ENCODE measurements at places on chromosomes 5 and 9.
A peak's percentile ranks its signal among the peaks of the same experiment; 100 is the strongest.

GRCh38 chr9:115444959-115445358, 327.0 kb upstream of the TNC start:
- DNase-seq: no peak

DNA sequence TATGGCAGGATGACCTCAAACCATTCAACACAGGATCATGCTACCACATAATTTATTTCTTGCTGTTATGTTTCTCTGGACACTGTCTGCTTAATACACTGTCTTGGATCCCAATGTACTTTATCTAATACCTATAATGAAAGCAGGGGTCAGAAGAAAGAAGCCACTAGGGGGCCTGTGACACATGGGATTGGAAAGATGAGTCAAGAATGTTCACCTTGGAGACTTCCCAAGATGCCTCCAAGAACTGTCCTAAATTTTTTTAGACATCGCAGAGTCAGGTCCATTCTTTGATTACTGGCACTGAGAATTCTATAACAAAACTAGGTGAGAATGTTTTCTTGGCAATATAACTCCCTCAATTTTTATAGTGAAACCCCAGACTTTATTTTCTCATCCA, 305.8 kb upstream of the SMARCA2 start:
- no peak for DNase-seq

DNA sequence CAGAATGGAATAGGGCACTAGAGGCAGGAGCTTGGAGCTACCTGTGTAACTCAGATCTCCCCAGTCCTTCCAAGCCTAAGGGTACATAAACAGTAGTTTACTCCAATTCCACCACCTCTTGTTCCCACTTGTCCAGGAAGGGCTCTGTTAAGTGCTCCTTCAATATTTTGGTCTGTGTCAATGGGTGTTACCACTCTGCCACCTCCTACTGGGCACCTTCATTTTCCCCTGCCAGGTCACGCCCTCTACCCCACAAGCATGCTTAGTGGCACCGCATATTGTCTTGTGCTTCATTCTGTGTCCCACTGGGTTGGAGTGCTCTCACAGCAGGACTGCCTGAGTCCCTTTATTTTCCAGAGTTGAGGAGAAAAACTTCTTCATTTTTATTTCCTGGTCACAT, 459.8 kb downstream of the ARHGEF28 start:
- DNase-seq: no peak

DNA sequence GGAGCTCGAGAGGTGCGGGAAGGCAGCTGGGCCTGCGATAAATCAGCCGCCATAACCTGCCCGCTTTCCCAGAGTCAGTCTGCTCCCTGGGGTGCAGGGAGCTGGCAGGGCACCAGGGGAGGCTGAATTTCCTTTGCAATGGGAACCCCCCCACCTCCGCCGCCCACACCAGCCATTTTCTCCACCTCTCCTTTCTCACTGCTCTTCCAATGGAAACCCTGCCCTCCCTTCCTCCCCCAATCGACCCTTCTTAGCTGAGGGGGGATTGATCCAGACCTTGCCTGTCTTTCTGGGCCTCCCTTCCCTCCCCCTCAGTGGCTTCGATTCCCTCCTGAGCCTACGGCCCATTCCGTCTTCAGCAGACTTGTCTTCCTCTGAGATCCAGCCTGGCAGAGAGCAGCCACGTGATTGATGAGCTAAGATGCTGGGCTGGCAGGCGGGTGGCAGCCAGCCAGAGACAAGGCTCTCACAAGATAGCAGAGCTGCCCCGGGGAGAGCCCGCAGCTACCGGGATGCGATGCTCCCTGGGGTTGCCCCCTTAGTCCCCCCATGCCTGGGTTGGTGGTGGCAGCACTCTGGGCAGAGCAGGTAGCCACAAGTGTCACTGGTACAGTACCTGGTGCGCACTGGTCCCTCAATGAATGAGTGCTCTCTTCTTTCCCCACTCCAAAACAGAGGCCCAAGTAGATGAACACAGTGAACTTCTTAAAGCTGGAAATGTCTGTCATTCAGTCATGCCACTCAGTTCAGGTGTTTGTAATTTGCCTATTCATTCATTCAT, 53.7 kb upstream of the FABP6 start:
- no peak for DNase-seq

GRCh38 chr5:28374492-28374967, 1336.1 kb upstream of the CDH9 start:
- no peak for DNase-seq

- DNase-seq: peak; percentile 28
These were observed 54.8 kb downstream of the RNF38 start for GRCh38 chr9:36345103-36345846.

- no peak for DNase-seq
These were observed 77.6 kb upstream of the SAP30L start for GRCh38 chr5:154368041-154368800.

- peak; percentile 11 for DNase-seq
These were observed 841.9 kb upstream of the ACO1 start for GRCh38 chr9:31542384-31543055.

GRCh38 chr5:8601831-8602354, 732.9 kb downstream of the MTRR start:
- DNase-seq: no peak

- DNase-seq: no peak
These were observed 35.5 kb downstream of the PTGS1 start for GRCh38 chr9:122406070-122406890.

GRCh38 chr9:91676046-91676445, 252.4 kb upstream of the NFIL3 start:
- DNase-seq: peak; percentile 27

- no peak for DNase-seq
These were observed 58.4 kb upstream of the FBXL7 start for GRCh38 chr5:15441433-15442192.

DNA sequence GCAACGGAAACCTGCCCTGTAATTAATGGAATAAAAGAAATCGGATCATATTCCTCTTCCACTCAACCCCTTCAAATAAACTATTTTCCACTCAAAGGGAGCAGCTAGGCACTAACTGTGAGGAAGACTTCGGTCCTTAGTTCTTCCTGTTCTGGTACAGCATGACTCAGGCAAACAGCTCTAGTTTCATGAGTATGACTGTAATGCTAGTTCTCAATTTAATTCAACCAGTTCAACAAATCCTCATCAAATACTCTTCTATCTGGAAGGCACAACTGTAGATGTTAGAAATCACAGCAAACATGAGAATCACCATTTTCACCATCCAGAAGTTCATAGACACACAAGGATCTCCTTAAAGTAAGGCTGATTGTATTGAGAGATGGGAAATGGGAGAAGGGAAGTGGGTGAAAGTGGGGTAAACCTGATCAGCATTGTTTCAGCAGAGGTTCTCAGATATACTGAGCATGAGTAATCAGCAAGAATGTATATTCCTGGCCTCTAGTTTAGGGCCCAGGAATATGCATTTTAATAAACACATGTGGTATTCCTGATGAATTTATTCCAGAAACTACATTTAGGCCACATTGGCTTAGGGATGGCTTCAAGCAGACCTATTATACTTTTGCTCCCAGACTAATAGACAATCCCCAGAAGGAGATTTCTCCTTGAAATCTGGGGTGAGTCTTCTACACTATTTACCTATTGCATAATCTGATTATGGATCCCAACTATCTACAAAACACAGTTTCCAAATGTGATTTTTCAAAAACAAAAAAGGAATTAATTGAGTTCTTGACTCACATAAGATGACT, 141.1 kb upstream of the SLC12A2 start:
- DNase-seq: no peak

- no peak for DNase-seq
These were observed 38.7 kb downstream of the ROPN1L start for GRCh38 chr5:10480237-10480985.

GRCh38 chr5:161283296-161283695, 263.2 kb downstream of the GABRB2 start:
- no peak for DNase-seq

- no peak for DNase-seq
These were observed 454.1 kb downstream of the EFNA5 start for GRCh38 chr5:107216587-107216986.

- DNase-seq: no peak
These were observed 624.8 kb downstream of the CHSY3 start for GRCh38 chr5:130529111-130529510.

- DNase-seq: no peak
These were observed 8.0 kb downstream of the SH3RF2 start for GRCh38 chr5:145944328-145944727.

- no peak for DNase-seq
These were observed 5.5 kb downstream of the PCYOX1L start for GRCh38 chr5:149363358-149363757.

DNA sequence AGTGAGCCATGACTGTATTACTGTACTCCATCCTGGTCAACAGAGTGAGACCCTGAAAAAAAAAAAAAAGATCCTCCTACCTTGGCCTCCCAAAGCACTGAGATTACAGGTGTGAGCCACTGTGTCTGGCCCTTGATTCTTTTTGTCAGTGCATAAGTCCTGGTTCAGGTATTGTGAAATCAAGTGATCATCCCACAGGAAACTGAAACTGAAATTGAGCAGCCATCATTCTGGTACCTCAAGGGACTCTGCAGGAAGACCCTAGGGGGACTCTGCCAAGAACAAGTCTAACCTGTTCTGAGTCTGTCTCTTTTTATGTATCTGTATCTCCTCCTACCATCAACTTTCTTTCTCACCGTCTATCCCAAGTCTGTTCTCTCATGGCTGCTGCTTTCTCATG, 1.9 kb upstream of the DCAF10 start:
- no peak for DNase-seq

All from HuH-7 (cell line).